ENCODE measurements at places on chromosomes 4 and X.

GRCh38 chr4:86961116-86961515, 26.3 kb downstream of the AFF1 start:
- no peak for DNase-seq

DNA sequence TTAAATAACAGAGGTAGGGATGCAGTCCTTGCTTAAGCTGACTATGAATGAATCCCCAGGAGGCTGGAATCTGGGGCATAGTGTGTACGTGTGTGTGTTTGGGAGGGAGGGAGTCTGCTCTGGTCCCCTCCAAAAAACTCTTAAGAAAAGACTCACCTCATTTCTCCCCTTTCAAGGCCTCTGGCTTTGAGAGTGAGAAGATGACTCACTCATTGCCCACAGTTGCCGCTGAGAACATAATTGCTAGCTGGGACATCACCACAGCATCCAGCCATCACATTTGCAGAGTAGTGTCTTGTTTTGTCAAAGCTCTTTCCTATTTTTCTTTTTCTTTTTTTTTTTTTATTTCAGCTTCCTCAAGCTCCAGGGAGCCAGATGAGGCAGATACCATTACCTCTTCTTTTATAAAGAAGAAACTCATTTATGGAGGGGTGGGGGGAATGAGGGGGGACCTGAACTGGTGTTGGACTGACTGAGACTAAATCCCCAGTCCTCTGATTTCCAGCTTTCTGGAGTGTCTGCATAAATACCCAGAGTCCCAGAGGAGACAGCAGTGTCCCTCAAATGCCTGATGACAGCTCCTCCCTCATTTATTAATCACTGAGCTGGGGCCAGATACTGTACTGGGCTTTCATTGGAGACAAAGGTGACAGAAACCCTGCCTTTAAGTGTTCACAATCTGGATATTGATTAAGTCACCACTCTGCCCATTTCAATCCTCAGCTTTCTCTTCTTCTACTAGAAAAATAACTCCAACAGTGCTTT, 61.9 kb upstream of the LAS1L start:
- peak; percentile 73 for DNase-seq

GRCh38 chr4:118175506-118175905, 141.2 kb downstream of the NDST3 start:
- DNase-seq = no peak

DNA sequence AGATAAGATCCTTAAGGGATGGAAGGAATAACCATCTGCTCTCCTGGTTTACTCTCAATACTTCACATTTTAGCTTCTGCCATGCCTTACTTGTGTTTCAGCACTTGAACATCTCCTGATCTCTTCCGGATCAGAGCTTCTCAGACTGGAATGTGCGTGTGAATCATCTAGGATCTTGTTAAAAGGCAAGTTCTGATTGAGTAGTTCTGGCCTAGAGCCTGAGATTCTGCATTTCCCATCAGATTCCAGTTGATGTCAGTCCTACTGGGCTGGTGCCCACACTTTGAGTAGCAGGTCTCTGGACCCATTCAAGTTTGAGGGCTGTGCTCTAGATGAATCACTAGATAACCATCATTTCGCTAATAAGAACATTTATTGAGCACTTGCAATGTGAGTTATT, 20.0 kb downstream of the NDP start:
- DNase-seq = no peak

DNA sequence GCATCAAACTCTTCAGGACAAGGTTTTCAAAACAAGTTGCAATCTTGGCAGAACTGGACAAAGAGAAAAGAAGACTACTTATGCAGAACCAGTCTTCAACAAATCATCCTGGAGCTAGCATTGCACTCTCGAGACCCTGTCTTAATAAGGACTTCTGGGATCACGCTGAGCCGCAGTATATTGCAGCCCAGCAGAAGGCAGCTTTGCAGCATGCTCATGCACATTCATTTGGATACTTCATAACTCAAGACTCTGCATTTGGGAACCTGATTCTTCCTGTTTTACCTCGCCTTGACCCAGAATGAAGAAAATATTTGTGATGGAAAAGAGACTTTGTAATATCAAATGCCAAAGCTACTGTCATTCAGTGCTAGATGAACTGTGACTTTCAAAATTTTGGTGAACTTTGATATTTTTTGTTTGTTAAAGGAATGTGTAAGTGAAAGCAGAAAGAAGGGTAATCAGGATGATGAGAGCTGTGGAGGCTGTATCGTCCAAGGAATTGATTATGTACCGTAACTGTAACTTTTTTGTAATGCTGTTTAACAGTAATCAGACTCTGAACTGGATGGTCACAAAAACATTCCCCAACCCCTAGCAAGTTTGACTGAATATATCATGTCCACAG, 27.2 kb downstream of the HSPA4L start:
- no peak for DNase-seq

DNA sequence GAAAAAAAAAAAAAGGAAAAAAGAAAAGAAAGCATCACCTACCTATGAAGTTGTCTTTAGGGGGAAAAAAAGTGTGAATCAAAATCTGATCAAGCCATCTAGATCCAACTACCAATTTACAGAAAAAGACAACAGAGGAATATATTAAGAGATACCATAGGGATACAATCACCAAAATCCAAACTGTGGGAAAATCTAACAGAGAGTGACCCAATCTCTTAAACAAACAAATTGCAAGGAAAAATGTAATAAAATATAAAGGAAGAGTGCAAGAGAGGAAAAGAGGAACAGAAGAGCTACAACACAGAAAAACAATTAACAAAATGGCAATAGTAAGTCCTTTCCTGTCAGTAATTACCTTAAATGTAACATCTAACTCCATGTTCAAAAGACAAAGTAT, 19.0 kb downstream of the THOC2 start:
- DNase-seq = no peak

- no peak for DNase-seq
Observed at GRCh38 chr4:98786866-98787265, 128.5 kb upstream of the TSPAN5 start.

DNA sequence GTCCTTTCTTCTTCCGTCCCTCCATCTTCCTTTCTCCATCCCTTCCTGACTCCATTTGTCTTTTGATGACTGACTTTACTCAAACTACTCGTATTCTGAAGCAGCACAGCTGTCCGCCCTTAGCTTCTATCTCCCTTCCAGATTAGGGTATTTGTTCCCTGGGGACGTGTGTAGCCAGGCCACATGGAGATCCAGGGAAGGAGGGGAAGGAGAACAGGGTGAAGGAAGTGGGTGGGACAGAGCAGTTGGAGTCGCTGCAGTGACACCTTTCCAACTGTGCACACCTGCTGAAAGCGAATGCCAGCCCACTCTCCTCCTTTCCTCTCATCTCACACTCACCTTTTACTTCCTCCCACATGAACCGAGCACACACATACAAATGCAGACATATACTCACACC, 323.8 kb downstream of the DCTD start:
- DNase-seq = no peak

DNA sequence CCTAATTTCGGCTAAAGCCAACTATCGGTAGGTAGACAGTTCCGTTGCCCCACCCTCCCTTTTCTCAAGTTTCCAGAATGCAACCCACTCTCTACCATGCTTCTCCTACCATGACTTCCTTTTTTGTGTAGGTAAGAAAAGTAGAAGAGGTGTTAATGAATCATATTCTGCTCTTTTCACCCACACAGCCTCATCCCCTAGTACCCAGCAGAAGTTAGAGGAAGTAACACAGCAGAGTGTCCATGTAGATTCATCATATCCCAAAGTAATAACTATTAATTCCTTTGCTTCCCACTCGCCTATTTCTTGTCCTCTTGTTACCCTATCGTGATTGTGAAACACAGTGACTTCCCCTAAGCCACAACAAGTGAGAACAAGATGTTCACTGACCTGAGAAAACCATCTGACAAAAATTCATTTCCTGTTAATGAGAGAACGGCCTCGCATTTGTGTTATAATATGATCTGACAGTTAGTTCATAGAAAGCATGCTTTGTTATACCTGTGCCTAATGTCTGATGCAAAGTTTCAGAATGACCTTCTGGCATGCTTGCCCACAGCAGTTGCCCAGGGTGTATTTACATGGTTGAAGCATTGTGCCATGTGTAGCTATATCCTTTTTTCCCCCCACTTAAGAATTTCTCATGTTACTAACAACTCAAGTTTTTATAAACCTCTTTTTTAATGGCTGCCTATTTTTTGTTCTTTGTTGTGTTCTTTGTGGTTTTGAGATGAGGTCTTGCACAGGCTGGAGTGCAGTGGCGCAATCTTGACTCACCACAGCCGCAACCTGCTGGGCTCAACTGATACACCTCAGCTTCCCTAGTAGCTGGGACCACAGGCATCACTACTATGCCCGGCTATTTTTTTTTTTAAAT, 185.6 kb downstream of the RAP1GDS1 start:
- DNase-seq = peak; percentile 89

- DNase-seq = no peak
Observed at GRCh38 chrX:9416562-9417348, 48.1 kb upstream of the TBL1X start.

GRCh38 chr4:70713453-70714078, 8.2 kb upstream of the RUFY3 start:
- DNase-seq = no peak

- no peak for DNase-seq
Observed at GRCh38 chr4:134762053-134762452, 560.5 kb upstream of the PABPC4L start.

DNA sequence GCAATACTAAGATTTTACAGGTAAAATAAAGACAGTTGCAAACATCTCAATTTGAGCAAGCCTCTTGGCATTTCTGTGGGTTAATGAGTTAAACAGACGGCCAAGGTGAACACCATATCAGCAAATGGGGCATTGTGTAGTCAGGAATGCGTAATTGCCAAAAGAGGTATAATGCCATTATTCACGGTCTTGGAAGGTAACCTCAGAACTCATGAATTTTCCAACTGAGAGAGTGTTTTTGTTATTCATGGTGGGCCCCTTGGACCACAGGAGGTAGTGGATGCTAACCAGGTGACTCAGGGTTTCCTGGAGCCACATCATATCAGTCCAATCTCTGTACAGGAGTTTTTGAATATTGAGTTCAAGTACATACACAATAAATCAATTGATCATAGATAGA, 368.0 kb upstream of the TECRL start:
- DNase-seq = no peak

- DNase-seq = no peak
Observed at GRCh38 chr4:35447474-35447873, 796.8 kb downstream of the ARAP2 start.

- DNase-seq = no peak
Observed at GRCh38 chr4:155322782-155323181, 54.0 kb downstream of the MAP9 start.

DNA sequence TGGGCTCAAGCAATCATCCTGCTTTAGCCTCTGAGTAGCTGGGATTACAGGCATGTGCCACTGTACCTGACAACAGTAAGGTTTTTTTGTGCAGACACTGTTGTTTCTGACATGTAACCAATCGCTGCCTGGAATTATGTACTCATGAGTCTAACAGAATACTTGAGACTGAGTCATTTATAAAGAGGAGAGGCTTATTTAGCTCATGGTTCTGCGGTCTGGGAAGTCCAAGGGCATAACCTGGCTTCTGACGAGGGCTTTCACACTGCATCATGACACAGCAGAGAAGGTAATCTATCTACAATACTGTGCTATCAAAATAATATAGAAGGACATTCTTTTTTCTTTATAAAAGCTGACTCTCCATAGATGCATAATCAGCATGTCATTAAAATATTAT, 115.5 kb upstream of the STOX2 start:
- no peak for DNase-seq

- no peak for DNase-seq
Observed at GRCh38 chr4:180669680-180670079, 1573.5 kb upstream of the TENM3 start.

GRCh38 chr4:24186466-24186865, 296.6 kb upstream of the PPARGC1A start:
- no peak for DNase-seq

GRCh38 chrX:94114362-94114761, 440.4 kb downstream of the FAM133A start:
- no peak for DNase-seq

DNA sequence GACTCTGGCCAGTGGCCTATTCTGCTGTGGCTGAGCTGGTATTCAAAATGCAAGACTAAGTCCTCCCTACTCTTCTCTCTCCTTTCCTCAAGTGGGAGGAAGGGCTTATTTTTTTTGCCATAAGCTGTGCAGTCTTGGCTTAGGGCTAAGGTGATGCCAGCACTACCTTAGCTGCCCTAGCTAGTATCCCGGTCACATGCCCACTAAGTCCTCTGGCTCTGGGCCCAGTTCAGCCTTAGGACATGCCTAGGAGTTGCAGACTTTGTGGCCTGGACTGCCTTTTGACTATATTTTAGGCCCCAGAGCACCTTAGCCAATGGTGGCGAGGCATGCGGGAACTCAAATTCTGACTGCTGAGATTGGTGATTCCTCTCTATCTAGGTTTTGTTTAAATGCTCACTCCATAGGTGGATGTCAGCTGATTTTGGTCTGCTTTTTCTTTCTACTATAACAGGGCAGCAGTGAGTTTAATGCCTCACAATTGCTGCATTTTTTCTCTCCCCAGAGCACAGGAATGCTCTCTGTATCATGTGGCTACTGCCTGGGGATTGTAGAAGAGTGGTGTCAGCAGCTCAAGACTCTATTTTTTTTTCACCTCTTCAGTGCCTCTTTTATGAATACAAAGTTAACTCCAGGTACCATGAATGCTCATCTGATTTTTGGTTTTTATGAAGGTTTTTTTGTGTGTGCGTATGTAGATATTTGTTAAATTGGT, 472.9 kb upstream of the GRID2 start:
- DNase-seq = no peak

DNA sequence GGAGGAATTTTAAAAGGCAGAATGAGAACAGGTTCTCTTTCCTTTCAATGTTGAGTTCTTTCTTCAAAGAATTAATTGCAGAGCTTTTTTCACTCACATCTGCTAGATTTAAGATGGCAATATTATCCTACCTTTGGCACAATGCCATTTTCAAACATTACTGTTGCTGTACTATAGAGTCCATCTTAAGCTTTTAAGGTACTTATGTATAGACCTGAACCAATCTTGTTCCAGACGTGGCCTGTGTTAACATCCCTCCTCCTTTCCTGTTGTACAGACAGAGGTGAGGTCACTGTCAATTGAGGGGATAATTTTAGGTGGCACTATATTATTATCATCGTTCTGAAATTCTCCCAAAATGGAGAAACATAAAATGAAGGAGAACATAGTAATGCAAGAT, 53.0 kb upstream of the MYOZ2 start:
- no peak for DNase-seq

DNA sequence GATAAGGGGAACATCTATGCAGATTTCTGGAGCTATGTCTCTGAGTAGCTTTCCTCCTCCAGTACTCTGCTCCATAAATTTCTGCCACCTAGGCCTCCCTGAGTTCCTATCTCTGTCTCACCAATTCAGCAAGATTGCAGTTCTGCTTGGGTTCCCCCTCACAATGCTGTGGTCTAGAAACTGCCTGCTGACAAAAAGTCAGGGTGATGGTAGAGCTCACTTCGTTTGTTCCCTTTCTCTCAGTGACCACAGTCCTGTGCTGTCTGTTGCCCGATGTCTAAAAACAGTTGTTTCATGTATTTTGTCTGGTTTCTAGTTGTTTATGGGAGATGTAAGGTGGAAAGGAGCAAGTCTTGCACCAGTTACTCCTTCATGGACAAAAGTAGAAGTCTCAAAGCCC, 41.1 kb downstream of the AMMECR1 start:
- DNase-seq = no peak

- no peak for DNase-seq
Observed at GRCh38 chr4:89427782-89428181, 120.2 kb upstream of the GPRIN3 start.

Measured in immature natural killer cell (primary cell).